Activated T-helper 1 cell treated with Interleukin-2 at 50 U/mL for 16 hours (primary cell): ENCODE measurements at places on chromosomes 6 and 20.

- no peak for DNase-seq
Observed at GRCh38 chr6:36546308-36546919, 865 bp downstream of the STK38 start.

DNA sequence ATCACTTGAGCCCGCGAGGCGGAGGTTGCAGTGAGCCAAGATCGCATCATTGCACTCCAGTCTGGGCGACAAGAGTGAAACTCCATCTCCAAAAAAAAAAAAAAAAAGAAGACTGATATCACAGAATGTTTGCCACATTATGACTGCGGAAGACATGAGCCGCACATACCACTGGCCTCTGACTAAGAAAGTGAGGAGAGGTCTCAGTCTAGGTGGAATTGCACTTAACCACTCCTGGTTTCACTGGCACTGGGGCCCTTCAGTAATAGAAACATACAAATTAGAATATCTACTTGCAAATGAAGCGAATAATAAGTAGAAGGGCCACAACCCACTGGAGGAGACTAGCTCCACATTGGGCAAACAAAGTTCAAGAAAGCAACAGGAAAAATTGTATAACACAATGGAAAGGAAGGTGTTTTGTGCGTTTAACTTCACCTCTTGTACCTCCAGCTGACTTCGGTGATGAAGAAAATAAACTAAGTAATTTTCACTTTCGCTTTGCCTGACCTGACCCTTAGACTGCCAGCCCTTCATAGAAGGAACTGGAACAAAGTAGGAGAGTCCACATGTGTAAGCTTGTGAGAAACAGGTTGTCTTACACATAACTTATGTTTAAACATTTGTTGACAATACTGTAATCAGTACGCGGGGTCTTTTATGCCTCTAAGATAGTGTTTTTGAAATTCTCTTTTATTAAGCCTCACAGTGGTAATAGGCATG, 147.5 kb upstream of the TSHZ2 start:
- no peak for DNase-seq

GRCh38 chr20:25035921-25036320, 22.0 kb downstream of the ACSS1 start:
- DNase-seq = no peak

- no peak for DNase-seq
Observed at GRCh38 chr6:72865467-72865866, 243.6 kb downstream of the KCNQ5 start.

DNA sequence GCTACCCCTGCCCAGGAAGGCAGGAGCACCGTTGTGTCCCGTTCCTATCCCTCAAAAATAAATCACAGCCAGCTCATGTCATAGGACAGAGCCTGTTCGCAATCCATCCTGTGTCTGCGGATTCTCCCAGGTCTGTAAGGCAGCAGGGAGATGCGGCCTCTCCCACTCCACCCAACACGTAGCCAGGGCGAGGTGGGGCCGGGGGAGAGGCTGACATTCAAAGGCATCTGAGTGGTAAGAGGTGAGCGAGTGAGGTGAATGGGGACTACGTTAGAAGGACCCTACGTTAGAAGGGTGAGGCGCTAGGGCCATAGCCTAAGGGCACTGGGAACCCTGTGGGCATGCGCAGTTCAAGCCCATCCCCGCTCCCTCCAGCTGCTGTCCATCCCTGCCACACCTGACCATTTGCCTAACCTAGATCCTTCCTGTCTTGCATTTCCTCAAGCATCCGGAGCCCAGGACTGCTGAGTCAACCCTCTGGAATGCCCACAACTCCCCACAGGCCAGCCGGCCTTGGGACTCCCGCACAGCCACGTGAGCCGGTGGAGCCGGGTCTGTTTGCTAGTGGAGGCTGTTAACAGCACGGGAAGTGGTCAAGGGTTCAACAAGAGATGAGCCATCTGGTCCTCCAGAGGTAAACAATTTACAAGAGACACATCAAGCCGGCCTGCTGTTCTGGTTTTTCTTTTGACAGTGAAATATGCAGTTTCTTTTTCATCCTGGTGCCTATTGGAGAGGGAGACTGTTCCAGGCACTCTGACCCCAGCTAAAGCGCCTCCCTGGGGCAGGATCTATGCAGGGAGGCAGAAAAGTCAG, 45.9 kb downstream of the RIPOR3 start:
- DNase-seq = no peak

DNA sequence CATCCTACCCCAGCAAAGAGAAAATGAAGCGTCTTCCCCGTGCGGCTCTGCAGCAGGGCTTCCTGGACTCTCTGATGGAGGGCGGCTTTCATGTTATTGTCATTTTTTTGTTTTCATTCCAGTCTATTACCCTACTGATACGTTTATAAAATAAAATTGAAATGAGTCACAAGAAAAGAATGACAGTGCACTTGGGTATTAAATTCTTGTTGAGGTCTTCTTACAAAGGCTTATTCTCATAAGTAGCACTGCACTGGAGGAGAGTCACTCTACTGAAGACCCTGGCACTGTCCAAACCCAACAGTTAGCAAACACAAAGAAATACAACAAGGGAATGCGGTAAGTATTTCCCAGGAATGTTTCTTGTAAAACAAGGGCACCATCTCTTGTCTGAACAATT, 379.3 kb downstream of the MAFB start:
- DNase-seq = no peak

GRCh38 chr6:160167604-160168399, 46.2 kb downstream of the SLC22A1 start:
- no peak for DNase-seq

- no peak for DNase-seq
Observed at GRCh38 chr20:3712279-3712873, at the start of gene SIGLEC1. TSS of gene SIGLEC1 (minus strand) at chr20:3712600. CDS start at chr20:3707128, 5,472 bp downstream.

- DNase-seq = peak; percentile 21
Observed at GRCh38 chr6:158232316-158233213, 64.4 kb downstream of the GTF2H5 start.

DNA sequence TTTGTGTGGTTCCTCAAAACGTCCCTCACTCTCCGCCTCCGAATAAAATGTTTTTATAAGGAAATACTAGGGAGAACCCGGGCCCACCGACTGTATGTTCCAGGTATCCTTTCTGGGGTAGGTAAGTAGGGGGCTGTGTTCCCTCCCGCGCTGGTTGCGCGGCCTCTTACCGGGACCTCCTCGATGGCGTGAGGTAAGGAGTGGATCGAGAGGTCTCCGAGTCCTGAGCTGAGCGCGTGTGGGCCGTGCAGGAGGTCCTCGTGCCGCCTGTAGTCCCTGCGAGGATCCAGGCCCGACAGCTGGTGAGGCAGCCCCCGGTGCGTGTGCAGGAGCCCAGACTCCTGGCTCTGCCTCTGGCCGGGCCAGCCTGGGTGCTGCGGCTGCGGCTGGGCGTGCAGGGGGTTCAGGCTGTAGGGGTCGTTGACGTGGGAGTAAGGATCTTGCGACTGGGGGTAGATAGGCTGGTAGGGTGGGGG, 5.1 kb downstream of the TFAP2A start:
- DNase-seq = no peak

- DNase-seq = no peak
Observed at GRCh38 chr6:87745966-87746721, 44.1 kb upstream of the AKIRIN2 start.

DNA sequence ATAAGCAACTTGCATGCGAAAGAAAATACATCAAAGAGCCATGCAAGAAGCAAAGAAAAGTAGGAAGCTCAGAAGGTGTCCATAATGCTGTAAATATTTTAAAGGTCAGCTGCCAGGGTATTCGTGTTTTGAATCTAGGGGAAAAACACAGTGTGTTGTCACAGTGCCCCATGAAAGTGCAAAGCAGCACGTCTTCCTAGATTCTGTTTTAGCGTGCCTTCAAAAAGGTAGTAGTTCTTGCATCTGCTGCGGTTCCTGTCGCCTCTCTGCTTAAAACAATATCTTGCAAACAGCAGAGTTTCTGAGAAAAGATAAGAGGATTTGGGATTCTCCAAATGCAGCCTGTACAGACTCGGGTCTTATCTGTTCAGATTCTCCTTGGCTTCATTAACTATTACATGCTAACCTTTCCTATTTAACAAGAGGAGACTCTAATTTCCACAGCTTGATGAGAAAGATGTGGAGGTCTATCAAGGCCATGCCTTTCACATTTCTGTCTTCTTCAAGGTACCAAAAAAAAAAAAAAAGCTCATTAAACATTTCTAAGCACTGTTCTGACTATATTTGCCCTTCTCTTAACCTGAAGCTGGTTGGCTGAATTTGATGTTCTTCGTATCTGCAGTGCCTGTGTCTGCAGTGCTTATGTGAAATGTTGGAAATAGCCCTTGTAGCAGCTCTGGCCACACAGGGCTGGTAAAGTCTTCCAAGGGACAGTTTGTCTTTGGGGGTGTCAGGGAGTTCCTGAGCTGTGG, 297.5 kb downstream of the ADGB start:
- no peak for DNase-seq

DNA sequence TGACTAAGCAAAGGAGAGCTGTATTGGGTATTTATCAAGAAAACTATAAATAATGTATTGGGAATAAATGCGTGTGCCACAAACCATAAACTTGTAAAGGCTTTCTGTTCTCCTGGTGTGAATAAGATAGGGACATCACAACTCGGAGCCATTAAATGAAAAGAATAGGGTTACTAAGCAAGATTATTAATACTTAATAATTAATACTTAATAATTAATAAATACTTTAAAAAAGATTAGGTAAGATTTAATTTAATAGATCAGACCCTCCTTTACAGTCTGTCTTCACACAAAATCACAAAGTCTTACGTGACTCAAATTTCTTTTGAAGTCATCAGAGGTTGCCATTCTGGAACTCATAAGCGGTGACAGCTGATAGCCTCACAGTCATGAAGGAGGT, 648.9 kb downstream of the PRKN start:
- no peak for DNase-seq
